ENCODE measurements at places on chromosomes 2 and 18. TPM values are rescaled to one million over a fixed set of nuclear protein-coding genes. Genes with fewer than 3 reads are reported as not detected.

- DNase-seq: no peak
Measured at GRCh38 chr2:70716131-70716743, 51.8 kb downstream of the ADD2 start.

DNA sequence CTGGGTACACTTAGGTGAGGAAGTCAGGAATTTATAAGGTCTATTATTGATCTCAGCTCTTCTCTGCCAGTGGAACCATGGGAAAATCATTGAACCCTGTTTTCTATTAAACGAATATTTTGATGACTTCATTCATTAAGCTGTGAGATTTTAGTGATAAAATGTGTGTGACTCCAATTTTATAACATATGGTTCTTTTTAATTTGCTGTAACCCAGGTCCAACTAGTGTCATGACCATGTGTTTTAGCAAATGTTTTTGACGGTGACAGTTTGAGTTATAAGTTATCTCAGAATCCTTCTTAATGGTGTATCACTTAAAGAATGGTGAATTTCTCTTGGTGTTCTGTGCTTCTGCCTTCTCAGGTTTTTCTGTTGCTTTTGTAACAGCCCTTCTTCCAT is 213.1 kb downstream of the MCFD2 start:
- no peak for DNase-seq

DNA sequence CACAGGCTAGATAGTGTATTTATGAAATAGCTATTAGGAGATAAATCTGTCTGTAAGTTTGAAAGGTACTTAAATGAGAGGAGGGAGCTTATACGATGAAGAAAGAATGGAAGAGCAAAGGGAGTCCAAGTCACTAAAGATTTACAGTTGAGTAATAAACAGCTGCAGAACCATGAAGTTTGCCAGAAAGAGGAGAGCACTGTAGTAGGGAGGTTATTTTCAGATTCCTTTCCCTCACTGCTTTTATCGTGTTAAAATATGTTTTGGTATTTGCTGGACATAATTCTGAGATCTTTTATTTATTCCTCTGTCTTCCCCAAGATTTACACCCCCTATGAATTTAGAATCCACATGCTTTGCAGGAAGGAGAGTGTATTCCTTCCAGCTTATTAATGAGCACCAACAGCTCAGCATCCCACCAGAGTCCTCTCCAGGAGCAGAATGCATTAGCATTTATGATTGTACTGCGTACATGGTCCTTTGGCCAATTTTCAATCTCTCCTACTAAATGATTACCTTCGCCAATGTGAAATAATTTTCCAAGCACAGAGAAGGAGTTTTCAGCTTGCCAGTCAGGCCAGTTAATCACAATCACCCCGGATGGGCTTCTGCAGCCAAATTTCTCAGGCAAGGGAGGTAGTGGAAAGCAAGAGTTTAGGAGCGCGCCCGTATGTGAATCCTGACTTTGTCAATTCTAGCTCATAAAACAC is 297.0 kb downstream of the NBAS start:
- no peak for DNase-seq

- DNase-seq: no peak
Measured at GRCh38 chr2:55009277-55010060, 40.8 kb downstream of the RTN4 start.

GRCh38 chr2:123720760-123721159 is 304.3 kb upstream of the CNTNAP5 start:
- no peak for DNase-seq

- DNase-seq: no peak
Measured at GRCh38 chr2:223165423-223166214, 113.6 kb downstream of the KCNE4 start.

Gene SERPINB4
- total RNA-seq: not detected

Gene PTPRN
- not detected for total RNA-seq
